ENCODE measurements at places on chromosomes 12 and 14.

DNA sequence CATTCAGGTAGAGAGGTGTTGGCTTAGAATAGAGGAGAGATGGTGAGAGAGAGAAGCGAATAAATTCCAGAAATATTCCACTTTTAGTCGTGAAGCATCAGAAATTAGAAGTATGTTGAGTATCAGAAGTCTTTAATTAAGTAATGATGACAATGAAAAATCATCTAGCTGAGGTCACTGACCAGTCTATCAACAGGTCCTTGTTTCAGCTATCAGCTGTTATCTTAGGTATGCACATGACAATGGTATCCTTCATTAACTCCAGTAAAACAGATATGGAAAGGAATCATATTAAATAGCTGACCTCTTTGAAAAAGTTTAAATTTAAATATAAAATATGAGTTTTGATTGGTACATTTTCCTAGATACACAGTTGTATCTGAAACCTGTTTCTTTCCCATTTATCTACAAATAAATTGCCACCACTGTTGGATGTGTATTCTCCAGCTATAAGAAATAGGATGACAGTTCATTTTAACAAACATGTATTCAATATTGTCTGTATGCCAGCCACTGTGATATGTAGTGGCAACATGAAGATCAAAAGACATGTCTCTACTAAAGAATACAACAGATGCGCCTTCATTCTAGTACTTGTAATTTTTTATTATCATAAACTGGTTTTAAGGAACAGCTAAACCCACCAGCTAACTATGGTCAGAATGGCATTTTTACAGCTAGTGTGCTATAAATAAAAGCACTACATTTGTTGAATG, 424.2 kb upstream of the DCN start:
- DNase-seq = no peak

GRCh38 chr14:89201645-89202044, 215.4 kb downstream of the FOXN3 start:
- no peak for DNase-seq

- DNase-seq = no peak
Observed at GRCh38 chr14:104813286-104813685, 12.4 kb downstream of the ZBTB42 start.

DNA sequence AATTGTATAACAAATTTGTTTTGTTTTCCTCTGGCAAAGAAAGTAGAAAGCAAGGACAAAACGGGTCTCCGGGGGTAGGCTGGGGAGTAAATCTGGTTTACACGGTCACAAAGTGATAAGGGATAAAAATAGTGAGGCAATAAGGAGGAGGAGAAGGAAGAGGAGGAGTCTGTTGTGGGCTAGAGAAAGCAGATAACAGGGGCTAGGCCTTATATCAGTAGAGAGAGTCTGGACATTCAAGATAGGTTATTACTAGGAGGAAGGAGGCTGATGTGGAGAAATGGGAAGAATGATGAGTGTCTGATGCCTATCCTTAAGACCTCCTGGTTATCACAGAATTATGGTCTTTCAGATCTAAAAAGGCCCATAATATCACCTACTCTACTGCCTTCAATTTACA, 83.2 kb upstream of the SSTR1 start:
- DNase-seq = no peak

- DNase-seq = no peak
Observed at GRCh38 chr12:113171543-113171942, 13.7 kb downstream of the DDX54 start.

- no peak for DNase-seq
Observed at GRCh38 chr14:89399594-89400068, 17.4 kb downstream of the FOXN3 start.

DNA sequence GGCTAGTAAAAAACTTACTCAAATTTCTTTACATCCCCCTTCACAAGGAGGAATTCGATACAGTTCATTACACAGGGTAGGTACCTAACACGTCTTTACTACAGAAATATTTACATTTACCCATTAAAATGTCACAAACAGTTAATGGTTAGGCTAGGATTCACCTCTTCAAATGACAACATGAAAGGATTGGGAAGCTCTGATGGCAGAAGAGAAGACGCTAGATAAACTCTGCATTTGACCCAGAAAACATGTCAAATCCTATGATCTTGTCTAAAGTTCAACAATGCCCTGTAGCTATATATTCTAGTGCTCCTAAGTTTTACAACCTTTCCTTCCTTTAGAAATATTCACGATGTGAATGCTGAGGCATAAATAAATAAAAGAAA, 64.8 kb downstream of the DENND5B start:
- no peak for DNase-seq

GRCh38 chr12:132986885-132987225, 688 bp downstream of the ZNF26 start:
- no peak for DNase-seq

GRCh38 chr12:32146074-32146873, 39.6 kb downstream of the BICD1 start:
- no peak for DNase-seq

GRCh38 chr12:96571101-96571862, 81.9 kb downstream of the CFAP54 start:
- no peak for DNase-seq

GRCh38 chr12:20643822-20644221, 51.3 kb upstream of the SLCO1C1 start:
- no peak for DNase-seq

- DNase-seq = no peak
Observed at GRCh38 chr14:62694075-62694474, 351.2 kb downstream of the KCNH5 start.

- DNase-seq = no peak
Observed at GRCh38 chr12:44509471-44509870, 366.6 kb downstream of the NELL2 start.

GRCh38 chr12:15939111-15939510, 28.0 kb downstream of the DERA start:
- DNase-seq = no peak
